ENCODE measurements at places on chromosomes 4 and X.

GRCh38 chr4:79331126-79331876 lies 5.4 kb upstream of the NAA11 start:
- DNase-seq: no peak

DNA sequence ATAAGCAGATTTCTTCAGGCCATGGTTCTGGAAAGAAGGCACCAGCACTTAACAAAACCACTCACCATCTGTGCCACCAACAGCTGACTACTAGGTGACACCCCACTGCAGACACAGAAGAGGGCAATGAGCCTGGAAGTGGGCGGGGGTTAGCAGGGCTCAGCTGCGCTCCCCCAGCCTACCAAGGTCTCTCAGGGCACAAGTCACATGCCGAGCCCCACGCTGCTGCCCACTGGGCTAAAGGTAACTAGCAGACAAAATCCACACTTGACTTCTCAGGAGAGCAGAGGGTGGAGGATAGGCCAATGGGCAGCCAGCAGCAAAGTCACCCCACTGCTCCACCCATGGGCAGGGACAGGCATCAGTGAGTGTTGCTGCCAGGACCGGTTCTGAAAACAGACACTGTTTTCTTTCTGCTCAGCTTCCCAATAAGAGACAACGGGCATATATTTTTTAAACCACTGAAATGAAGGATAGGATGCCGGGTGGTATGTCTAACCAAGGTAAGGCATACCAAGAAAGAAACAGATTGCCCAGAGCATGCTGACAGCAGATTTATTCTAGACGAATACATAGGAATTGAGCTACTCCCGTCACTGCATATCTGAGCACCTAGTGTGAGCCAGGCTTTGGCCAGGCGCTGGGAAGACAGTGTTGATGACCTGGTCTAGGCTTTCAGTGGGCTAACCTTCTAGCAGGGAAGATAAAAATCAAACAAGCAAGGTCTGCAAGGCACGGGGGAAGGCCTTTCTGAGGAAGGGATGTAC lies 20.1 kb downstream of the ACSL1 start:
- DNase-seq: no peak

DNA sequence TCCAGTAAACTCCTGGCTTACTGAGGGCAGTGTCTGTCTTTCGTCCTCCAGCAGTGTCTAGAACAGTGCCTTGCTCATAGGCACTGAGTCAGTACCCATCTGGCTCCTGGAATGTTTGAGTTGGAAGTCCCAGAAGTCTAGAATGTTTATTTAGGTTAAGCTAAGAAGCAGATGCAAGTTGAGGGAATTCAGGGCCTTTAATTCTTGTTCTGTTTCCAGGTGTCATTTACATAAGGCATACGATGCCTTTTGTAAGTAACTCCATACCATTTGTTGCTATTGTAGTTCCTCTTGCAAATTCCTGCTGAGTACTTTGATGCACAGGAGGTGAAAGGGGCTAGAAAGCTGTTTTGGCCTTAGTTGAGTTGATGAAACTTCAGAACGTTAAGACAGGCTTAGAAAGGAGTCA lies 22.2 kb downstream of the ARHGAP10 start:
- DNase-seq: no peak

- no peak for DNase-seq
Observed at GRCh38 chr4:150217192-150217591, 138.9 kb downstream of the DCLK2 start.

DNA sequence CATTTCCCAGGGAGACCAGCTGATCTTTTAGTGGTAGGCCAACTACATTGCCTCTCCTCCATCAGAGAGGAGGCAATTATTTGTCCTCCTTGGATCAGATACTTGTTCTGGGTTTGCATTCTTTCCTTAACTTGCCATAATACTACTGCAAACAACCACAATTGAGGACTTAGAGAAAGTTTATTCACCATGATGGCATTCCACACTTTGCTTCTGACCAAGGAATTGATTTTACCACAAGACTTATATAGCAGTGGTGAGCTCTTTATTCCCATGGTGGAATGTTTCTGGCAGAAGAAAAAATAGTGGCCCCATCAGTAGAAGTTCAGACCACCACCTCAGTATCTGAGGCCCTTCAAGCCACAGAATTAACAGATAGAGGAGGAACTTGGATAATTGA lies 123.9 kb upstream of the PPP3CA start:
- DNase-seq: no peak

DNA sequence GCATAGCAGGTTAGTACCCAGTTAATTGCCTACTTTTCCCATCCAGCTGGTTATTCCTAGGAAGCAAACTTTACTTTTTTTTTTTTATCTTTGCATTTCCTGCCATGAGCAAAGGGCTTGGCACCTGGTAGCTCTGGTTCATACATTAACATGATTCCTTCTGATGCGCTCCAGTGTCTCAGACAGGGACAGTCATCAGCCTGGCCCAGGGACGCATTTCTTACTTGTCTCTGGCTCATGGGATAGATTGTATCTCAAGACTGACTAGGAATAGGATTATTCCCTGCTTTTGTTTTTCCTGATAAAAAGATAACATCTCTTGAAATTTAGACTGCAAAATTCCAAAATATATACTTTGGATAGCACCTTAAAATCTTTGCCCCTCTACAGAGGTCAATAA lies 571.5 kb upstream of the TENM3 start:
- DNase-seq: no peak

GRCh38 chrX:44474410-44474809 lies 68.2 kb downstream of the FUNDC1 start:
- DNase-seq: no peak

DNA sequence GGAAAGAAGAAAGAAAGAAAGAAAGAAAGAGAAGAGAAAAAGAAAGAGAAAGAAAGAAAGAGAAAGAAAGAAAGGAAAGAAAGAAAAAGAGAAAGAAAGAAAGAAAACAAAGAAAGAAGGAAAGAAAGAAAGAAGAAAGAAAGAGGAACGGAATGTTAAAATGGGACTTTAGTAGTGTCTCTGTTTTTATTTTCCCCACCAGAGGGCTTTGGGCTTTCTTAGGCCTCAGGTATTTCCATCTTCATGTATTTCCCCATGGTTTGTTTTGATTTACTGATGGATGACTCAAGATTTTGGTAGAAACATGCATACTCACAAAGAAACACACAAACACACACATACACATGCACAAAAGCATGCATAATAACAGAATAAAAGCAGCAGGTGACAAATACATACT lies 181.2 kb downstream of the AFF2 start:
- no peak for DNase-seq

DNA sequence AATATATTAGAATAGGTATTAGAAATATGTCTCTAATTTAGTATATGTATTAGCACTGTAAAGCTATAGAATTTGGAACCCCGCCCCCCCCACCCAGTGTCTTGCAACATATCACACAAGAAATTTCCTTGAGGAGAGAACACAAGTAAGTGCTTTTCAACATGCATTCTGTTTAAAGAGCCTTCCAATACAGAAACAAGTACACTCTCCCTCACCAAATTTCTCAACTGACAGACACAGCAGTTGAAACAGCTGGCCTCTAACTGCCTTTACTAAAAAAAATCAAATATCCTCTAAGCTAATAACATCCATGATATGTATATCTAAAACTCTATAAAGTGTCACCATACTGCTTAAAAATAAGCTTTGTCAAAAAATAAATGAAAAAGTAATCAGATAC lies 12.4 kb downstream of the CAMK2D start:
- no peak for DNase-seq

- no peak for DNase-seq
Observed at GRCh38 chrX:50168241-50168687, 32.5 kb downstream of the AKAP4 start.

- DNase-seq: no peak
Observed at GRCh38 chr4:7960790-7961655, 21.4 kb upstream of the AFAP1 start.

DNA sequence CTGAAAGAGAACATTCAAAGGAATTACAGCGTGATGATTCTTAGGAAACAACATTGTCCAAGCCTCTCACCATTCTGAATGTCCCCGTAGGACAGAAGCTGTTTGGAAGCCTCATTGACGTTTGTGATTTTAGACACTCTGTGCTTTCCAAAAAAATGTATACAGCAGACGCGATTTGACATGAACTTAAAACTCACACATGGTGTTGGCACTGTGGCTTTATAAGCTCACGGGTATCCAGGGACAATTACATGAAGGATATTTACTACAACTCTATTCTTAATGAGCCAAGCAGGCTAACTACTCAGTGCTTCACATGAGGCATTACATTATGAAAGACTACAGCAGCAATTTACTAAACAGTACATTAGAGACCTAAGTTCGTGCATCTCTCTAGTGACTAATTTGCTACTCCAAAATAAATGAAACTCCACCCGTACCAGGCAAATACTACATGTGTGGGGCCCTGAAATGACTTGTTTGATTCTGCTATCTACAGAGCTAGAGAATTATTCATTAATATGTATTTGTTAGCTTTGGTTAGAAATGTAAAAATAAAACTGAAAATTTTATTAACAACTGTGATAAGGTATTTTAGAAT lies 620.7 kb downstream of the SPRY1 start:
- DNase-seq: no peak

GRCh38 chrX:37472836-37473235 lies 98.6 kb upstream of the LANCL3 start:
- no peak for DNase-seq

- no peak for DNase-seq
Observed at GRCh38 chr4:22911285-22911684, 218.5 kb downstream of the GBA3 start.

GRCh38 chrX:72132456-72132855 lies 741 bp upstream of the RTL5 start:
- DNase-seq: no peak

DNA sequence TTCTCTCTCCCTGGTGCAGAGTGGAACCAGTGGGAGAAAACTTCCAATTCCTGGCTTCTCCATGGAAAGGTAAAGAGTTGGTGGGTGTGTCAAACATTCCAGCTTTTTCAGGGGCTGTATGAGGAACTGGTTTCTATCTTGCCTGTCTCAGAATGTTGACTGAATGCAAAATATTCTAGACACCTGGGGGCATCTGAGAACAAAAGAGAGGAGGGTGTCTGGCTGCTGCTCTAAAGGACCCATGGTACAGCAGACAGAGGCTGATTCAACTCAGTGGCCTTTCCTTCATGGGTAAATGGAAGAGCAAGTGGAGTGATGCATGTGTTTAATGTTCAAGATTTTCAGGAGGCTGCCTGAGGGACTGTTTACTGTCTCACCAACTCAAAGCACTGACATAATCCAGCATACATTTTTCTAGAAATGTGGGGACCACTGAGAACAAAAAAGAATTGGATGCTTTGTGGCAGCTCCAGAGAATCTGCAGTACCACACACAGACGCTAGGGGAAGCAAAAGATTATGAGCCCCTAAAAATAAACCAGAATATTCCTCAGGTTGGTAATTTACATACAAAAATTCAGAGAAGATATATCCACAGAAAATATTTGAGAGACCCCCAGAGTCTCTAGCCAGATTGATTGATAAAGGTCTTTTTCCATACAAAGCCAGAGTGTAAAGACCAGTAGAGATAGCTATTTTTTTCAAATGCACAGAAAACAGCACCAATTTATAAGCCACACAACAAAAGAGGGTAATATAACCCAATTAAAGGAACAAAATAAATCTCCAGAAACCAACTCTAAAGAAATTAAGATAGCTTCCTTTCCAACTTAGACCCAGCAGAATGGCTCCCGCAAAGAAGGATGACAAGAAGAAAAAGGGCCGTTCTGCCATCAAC lies 48.0 kb upstream of the STARD8 start:
- DNase-seq: no peak

GRCh38 chr4:1882850-1883271 lies 11.7 kb downstream of the NSD2 start:
- no peak for DNase-seq

- no peak for DNase-seq
Observed at GRCh38 chrX:11100281-11101035, 10.7 kb upstream of the HCCS start.

- DNase-seq: no peak
Observed at GRCh38 chr4:89572224-89572858, 264.6 kb downstream of the SNCA start.

- DNase-seq: no peak
Observed at GRCh38 chr4:30855232-30855631, 135.1 kb downstream of the PCDH7 start.

- DNase-seq: no peak
Observed at GRCh38 chrX:150512461-150512901, 55.9 kb upstream of the MTM1 start.

GRCh38 chr4:7335344-7336066 lies 99.2 kb downstream of the PSAPL1 start:
- DNase-seq: no peak

DNA sequence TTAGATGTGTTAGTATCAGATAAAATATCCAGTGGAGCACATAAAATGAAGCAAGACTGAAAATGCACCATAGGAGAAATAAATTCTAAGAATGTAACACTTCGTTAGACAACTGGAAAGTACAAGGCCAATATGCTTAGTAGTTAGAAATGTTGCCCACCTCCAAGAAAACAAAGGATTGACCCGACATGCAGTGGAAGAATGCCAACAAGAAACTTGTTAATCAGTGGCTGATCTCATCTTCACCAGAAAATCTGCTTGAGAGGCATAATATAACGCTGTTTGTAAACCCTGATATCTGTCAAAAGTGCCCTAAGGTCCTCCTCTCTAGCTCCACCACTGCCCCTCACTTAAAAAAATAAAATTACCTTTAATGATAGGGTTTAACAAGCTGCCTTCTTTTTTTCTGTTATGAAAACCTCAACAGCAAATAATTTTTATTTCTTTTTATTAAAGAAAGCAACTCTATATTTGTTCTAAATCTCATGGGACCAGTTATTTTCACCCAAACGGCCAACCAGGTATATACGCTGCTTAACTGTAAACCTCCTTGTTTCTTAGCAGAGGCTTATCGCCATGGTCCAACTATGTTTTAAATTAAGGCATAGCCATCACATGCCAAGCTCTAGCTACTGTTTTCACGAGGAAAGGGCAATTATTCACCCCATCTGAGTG lies 1.8 kb downstream of the RASGEF1B start:
- DNase-seq: no peak

- no peak for DNase-seq
Observed at GRCh38 chr4:153781280-153781679, 7.6 kb downstream of the SFRP2 start.

DNA sequence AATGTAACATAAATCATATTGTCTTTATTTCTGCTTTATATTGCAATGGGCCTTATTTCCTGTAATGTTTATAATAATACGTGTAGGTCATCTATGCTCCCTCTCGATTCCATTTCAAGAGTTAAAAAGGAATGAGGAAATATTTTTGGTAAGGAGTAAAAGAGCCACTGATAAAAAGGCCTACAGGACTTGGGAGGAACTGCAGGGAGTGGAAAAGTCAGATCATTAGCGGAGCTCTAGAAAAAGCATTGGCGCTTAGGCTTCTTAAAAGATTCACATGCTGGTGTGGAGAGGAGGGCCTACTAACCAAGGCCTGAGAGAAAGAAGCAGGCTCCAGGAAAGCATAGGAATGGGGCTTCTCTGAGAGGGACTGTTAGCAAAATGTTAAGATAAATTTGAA lies 82.9 kb upstream of the PNPLA4 start:
- DNase-seq: no peak

DNA sequence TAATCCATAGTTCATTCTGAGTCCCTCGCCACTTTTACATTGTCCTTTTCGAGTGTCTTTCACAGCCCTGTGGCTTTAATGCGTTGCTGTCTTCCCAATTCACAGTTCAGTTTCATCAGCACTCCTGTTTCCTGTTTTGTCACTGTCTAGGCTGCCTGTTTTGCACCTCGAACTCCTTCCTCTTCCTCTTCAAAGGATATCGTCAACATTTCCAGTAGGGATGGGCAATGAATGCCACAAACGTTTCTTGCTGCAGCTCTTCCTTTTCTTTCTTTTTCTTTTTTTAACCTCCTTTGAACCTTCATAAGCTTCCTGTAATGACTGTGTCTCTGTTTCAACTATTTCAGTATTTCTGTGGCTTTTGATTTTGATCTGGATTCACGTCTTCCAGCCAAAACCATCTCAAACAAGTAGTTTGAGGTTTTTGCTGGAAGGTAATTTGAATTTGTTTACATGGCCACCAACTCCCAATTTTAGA lies 105.4 kb downstream of the ANXA3 start:
- no peak for DNase-seq

All from bone marrow (tissue), 2 donors.